ENCODE measurements at places on chromosomes 12 and 14.

DNA sequence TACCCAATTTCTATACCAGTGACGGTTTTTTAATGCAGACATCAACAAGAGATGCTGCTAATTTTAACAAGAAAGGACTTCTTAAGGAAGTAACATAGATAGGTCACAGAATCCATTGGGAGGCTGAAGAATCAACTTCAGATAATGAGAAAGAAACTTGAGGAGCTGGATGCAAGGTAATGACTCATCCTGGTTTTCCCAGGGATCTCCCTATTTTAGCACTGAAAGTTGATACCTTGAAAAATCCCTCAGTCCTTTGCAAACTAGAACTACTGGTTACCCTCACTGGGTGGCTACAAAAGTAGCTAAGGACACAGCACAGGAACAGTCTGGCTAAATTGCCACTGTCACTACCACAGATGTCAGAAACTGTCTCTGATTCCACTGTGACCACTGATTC, 561.9 kb downstream of the FLRT2 start:
- H3K4me3 ChIP-seq: no peak overlapping the region
- no peaks in the 10 kb centered on the region for H3K27me3 ChIP-seq
- H3K27ac ChIP-seq: no peak overlapping the region
- H3K36me3 ChIP-seq: no peaks in the 10 kb centered on the region

- H3K4me1 ChIP-seq: no peaks in the 10 kb centered on the region
- no peaks in the 10 kb centered on the region for H3K36me3 ChIP-seq
- no peaks in the 10 kb centered on the region for H3K27me3 ChIP-seq
- no peak for DNase-seq
- H3K4me3 ChIP-seq: no peak overlapping the region
These were observed 509.1 kb downstream of the VRK1 start for GRCh38 chr14:97306133-97306759.

GRCh38 chr14:71885301-71885700, 46.9 kb upstream of the RGS6 start:
- no peak for DNase-seq
- H3K4me1 ChIP-seq: no peaks in the 10 kb centered on the region
- H3K4me3 ChIP-seq: no peak overlapping the region

DNA sequence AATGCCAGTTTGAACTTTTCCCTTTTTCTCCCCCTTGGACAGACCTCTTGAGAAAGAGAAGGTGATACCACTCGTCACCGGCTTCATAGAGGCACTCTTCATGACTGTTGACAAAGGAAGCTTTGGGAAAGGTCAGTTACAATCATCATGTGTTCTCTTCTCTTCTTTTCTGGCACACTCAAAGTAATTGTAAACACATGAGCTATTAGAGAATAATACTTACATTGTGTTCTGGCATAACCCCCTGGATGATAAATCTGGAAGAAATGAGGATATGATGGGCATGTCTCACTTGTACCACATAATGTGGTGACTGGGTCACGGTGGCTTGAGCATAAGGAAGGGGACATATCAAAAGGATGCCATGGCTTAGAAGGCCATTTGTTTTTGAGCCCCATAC, 20.0 kb downstream of the UTP20 start:
- no peaks in the 10 kb centered on the region for H3K27me3 ChIP-seq
- H3K4me1 ChIP-seq: no peaks in the 10 kb centered on the region
- DNase-seq: no peak
- no peak overlapping the region for H3K4me3 ChIP-seq
- no peak overlapping the region for H3K27ac ChIP-seq
- H3K36me3 ChIP-seq: peaks cover 94% of the 10 kb centered on the region

GRCh38 chr14:104820669-104821228, 19.8 kb downstream of the ZBTB42 start:
- H3K27me3 ChIP-seq: no peaks in the 10 kb centered on the region
- peak; percentile 77 for DNase-seq
- no peak overlapping the region for H3K4me3 ChIP-seq
- H3K27ac ChIP-seq: no peak overlapping the region

DNA sequence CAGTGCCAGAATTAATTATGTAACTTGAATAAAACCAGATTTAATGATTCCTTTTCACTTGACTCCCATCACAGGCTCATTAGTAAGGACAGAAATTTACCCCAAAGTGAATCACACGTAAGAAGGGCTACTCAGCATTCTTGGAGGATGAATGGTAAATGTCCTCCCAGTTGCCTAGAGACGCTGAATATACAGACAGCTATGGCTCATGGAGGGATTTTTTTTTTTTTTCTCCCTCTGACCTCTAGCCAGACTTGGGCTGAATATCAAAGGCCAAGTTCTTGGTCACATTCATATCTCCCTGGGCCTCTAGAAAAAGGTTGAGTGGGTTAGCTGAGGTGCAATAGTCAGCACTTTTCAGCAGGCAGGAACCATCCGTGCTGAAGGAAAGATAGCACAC, 77.5 kb downstream of the PHLDA1 start:
- H3K4me1 ChIP-seq: peaks cover 19% of the 10 kb centered on the region
- no peaks in the 10 kb centered on the region for H3K36me3 ChIP-seq
- no peak for DNase-seq
- no peak overlapping the region for H3K4me3 ChIP-seq

DNA sequence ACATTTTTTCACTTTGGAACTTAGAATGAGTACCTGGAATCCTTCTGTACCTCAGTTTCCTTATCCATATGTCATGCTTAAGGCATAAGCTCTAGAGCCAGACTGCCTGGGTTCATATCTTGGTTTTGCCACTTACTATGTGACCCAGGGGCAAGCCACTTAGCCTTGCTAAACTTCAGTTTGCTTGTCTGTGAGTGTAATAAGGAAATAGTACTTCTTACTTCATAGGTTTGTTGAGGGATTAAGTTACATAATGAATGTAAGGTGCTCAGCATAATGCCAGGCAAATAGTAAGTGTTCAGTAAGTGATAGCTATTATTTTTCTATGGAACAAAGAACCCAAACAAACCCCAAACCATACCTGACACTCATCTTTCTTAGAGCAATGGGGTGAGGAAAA, 225.1 kb downstream of the BCAT1 start:
- H3K36me3 ChIP-seq: no peaks in the 10 kb centered on the region
- no peaks in the 10 kb centered on the region for H3K4me1 ChIP-seq
- no peaks in the 10 kb centered on the region for H3K27me3 ChIP-seq
- DNase-seq: no peak
- H3K27ac ChIP-seq: no peak overlapping the region

- H3K27me3 ChIP-seq: no peaks in the 10 kb centered on the region
- no peaks in the 10 kb centered on the region for H3K4me1 ChIP-seq
- H3K27ac ChIP-seq: no peak overlapping the region
- no peaks in the 10 kb centered on the region for H3K36me3 ChIP-seq
These were observed 620.0 kb upstream of the SEL1L start for GRCh38 chr14:82153689-82154088.

GRCh38 chr12:131487388-131488124, 223.3 kb upstream of the SFSWAP start:
- H3K4me1 ChIP-seq: peaks cover 7% of the 10 kb centered on the region
- no peaks in the 10 kb centered on the region for H3K36me3 ChIP-seq
- DNase-seq: no peak
- no peak overlapping the region for H3K4me3 ChIP-seq
- H3K27ac ChIP-seq: no peak overlapping the region
- no peaks in the 10 kb centered on the region for H3K27me3 ChIP-seq

DNA sequence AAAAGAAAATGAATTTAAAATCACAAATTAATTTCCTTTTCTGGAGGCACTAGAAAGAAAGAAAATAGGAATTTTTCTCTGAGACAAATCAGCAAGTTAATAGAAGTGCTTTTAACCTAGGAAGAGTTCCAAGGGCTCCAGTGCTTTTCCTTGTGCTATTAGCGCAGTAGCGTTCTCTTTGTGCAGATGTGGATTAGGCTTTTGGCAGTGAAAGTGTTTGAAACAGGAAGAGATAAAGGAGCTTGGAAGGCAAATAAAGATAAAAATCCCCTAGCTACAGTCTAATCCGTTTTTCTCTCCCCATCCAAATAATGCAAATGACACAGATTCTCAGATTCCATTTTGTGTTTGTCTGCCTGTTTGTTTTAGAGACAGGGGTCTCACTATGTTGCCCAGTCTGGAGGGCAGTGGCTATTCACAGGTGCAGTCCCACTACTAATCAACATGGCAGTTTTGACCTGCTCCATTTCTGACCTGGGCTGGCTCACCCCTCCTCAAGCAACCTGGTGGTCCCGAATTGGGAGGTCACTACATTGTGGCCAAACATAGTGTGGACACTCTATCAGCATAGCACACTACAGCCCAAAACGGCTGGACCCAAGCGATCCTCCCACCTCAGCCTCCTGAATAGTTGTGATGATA, 166.1 kb downstream of the PAWR start:
- no peak overlapping the region for H3K4me3 ChIP-seq
- H3K4me1 ChIP-seq: no peaks in the 10 kb centered on the region
- no peak for DNase-seq
- no peaks in the 10 kb centered on the region for H3K36me3 ChIP-seq

DNA sequence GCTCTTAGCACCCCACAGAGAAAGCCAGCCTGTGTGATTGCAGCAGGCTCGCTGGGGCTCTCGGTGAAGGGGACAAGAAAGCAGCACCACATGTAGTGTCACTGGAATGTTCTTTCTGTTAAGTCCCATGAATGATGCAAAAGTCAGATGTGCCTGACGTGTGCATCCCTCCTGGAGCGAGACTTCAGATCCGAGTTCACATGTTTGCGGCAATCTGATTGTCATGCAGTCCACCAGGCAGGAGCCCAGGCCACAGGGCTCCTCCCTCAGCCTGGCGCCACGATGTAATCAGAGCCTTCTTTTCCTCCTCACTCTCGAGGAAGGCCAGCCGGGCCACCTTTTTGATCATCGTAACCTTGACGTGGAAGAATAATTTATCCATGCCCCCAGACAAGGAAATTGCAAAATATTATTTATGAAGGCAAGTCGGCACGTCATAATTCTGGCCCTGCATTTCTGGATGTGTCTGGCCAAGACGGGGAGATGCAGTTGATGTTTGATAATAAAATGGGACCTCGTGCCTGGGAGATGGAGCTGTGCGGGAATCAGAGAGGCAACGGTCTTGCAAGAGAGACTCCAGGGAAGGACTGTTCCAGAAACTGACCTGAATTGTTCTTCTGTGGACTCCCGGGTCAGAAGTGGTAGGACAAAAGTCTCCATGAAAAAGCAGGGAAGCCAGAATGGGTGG, 214.6 kb downstream of the PHETA1 start:
- no peaks in the 10 kb centered on the region for H3K4me1 ChIP-seq
- H3K36me3 ChIP-seq: no peaks in the 10 kb centered on the region
- no peaks in the 10 kb centered on the region for H3K27me3 ChIP-seq

- no peaks in the 10 kb centered on the region for H3K27me3 ChIP-seq
- DNase-seq: no peak
- H3K4me1 ChIP-seq: no peaks in the 10 kb centered on the region
- peaks cover under 1% of the 10 kb centered on the region for H3K36me3 ChIP-seq
- H3K4me3 ChIP-seq: no peak overlapping the region
These were observed 37.7 kb upstream of the GXYLT1 start for GRCh38 chr12:42182394-42182793.

GRCh38 chr12:8687846-8688601, 9.8 kb upstream of the RIMKLB start:
- H3K36me3 ChIP-seq: no peaks in the 10 kb centered on the region
- H3K4me3 ChIP-seq: no peak overlapping the region
- DNase-seq: peak; percentile 61
- peaks cover 23% of the 10 kb centered on the region for H3K4me1 ChIP-seq
- no peaks in the 10 kb centered on the region for H3K27me3 ChIP-seq

DNA sequence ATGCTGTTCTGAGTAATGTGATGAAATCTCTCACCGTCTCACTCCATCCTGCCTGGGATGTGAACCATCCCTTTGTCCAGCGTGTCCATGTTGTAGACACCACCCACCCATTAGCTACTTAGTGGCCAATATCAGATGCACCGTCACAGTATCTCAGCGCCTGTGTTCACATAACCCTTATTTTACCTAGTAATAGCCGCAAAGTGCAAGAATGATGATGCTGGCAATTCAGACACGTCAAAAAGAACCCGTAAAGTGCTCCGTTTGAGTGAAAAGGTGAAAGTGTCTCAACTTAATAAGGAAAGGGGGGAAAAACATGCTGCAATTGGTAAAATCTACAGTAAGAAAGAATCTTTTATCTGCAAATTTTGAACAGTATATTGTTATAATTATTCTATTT, 3.0 kb downstream of the RNASE10 start:
- no peak overlapping the region for H3K27ac ChIP-seq
- no peak overlapping the region for H3K4me3 ChIP-seq
- no peaks in the 10 kb centered on the region for H3K27me3 ChIP-seq

DNA sequence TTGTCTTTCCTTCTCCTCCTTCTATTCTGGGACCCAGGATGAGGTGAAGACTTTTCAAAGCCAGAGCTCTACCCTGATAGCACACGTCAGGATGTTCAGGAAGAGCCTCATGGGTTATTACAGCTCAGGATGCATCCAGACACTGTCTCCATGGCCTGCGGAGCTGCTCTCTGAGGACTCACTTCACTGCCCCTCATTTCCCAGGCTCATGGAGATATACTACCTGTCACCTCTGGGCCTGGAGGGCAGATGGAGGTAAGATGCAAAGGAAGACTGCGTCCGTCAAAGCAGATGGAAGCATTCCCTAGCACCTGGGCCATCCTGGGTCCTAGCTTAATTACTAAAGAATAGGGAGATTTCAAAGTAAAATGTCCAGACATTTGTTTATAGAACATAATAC, 32.6 kb downstream of the STON2 start:
- no peak overlapping the region for H3K4me3 ChIP-seq
- DNase-seq: no peak
- no peaks in the 10 kb centered on the region for H3K36me3 ChIP-seq
- H3K27ac ChIP-seq: no peak overlapping the region
- H3K4me1 ChIP-seq: no peaks in the 10 kb centered on the region

GRCh38 chr12:126369487-126370463, 1304.5 kb downstream of the AACS start:
- no peak overlapping the region for H3K27ac ChIP-seq
- H3K4me3 ChIP-seq: no peak overlapping the region
- DNase-seq: no peak
- no peaks in the 10 kb centered on the region for H3K36me3 ChIP-seq

- H3K36me3 ChIP-seq: no peaks in the 10 kb centered on the region
- H3K4me1 ChIP-seq: no peaks in the 10 kb centered on the region
- H3K27ac ChIP-seq: no peak overlapping the region
These were observed 5.7 kb downstream of the ETFRF1 start for GRCh38 chr12:25200703-25201102.

- peak overlapping the region; percentile 90 for H3K27ac ChIP-seq
- H3K4me3 ChIP-seq: peak overlapping the region; percentile 81
- peaks cover 7% of the 10 kb centered on the region for H3K4me1 ChIP-seq
- no peak for DNase-seq
These were observed 487 bp upstream of the NRDE2 start for GRCh38 chr14:90332271-90332584.

DNA sequence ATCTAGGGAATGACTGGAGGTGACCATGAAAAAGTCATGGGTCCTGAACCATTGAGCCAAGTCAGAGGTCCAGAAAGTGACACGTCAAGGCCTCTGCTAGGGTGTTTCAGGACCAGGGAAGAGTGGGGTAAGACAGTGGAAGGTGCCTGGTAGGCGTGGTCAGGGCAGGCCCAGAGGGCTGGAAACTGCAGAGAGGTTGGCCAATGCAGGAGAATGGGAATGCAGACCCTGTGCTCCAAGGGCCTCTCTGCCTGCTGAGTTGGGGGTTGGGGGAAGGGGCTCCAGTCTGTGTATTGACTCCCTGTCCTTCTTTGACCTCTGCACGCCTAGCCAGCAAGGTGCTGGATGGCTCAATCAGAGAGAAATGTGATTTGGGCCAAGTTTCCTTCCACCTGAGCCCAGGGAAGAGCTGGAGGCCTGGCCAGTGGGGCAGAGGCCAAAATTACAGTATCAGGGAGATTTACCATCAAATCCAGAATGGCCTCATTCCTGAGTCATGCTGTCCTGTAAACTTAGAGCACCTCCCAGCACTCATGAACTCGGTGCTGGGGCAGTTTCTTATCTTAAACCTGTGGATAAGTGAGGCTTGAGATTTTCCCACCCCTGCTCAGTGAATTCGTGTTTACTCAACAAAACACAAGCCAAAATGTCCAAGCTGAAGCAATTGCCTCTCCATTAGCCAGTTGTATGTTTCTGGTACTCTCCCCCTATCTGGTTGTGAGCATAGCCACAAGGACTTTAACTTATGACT, 24.4 kb downstream of the IRF2BPL start:
- H3K27me3 ChIP-seq: no peaks in the 10 kb centered on the region
- peaks cover 49% of the 10 kb centered on the region for H3K4me1 ChIP-seq
- H3K4me3 ChIP-seq: no peak overlapping the region
